ENCODE measurements at places on chromosomes 5 and 9.

DNA sequence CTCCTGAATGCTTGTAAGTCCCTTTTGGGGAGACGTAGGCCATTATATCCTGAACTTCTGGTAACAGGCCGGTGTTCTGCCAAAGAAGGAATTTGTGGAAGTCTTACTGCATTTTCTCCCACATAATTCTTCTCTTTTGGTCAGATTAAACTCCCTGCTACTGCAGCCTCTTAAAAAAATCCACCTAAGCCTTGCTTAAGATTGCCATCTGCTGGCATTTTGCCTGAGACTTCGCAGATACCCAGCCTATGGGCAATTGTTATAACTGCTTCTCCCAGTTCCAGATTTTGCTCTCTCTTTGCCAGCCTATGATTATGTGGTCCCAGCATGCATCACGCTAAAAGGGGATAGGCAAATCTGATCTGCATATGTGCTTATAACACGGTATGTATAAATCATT, 391.6 kb upstream of the CHD1 start:
- DNase-seq: no peak

- no peak for DNase-seq
Observed at GRCh38 chr5:5586721-5587120, 164.2 kb downstream of the ICE1 start.

GRCh38 chr9:83070261-83070660, 7.3 kb upstream of the RASEF start:
- DNase-seq: no peak

DNA sequence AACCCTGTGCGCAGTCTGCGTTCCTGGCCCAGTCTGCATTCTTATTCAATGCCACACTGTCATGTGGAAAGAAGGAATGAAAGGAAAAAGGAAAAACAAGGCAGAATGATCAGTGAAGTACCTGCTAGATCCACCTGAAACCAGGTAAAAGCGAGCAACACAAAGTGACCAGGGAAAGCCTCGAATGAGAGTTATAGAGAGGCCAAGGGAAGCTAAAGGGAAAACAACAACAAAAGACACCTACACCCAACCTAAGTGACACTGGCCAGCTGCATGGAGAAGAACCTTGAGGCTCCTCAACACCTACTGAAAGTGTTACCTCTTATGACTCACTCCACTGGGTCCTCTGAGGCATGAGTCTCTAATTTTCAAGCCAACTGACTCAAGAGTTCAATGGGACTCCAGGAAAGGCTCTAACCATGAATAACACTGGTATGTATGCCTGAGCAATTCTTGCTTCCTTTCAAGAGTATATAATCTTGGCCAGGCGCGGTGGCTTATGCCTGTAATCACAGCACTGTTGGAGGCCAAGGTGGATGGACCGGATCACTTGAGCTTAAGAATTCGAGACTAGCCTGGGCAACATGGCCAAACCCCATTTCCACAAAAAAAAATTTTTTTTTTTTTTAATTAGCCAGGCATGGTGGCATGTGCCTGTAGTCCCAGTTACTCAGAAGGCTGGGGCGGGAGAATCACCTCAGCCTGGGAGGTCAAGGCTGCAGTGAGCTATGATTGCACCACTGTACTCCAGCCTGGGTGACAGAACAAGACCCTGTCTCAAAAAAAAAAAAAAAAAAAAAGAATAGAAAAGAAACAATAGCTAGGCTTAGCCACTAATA, 29.0 kb downstream of the MTMR12 start:
- no peak for DNase-seq

- DNase-seq: no peak
Observed at GRCh38 chr9:105975886-105976645, 281.7 kb downstream of the TMEM38B start.

DNA sequence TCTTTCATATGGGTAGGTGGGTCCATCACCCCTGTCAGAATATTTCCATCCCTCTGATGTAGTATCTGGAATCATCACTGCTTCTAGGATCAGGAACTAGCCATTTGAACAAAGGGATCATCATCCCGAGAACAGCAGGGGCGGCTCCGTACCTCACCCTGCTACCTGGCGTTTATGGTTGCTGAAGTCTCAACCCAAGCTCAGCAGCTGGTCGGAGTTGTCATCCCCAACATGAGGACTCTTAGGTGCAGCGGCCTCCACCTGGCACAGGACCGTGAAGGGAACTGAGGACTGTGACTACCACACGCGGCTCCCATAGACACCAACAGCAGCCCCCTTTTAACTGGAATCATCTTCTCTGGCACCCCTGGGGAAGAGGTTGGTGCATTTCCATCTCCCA, 35.1 kb downstream of the ROR2 start:
- DNase-seq: no peak

DNA sequence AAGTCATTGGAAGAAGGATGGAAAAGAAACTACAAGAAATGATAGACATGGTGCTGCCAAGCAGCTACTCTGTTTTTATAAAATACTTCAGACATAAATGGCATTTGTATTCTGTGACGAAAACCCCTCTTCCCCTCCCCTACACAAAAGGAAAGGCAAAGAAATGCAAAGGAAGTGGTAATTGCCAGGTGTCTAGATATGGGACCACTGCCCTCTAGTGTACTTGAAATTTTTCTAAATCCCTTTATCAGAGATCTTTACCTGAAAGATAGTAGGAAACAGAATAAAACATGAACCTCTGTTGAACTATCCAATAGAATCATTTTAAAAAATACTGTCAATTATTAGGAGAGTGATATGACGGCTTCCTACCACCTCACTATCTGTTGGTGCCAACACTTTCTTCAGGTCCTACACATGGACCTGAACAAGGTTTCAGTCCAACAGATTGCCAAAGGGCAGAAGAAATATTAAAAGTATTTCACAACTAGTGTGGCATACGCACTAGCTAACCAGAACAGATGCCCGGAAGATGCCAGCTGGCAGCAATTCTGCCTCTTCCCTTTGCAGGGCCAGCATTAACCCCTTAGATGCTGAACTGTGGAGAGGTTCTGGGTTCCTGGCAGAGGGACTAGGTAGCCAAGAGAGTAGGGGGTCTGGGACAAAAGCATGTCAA, 104.1 kb downstream of the TSSK1B start:
- DNase-seq: no peak

- no peak for DNase-seq
Observed at GRCh38 chr5:32932241-32932935, 221.3 kb downstream of the NPR3 start.

DNA sequence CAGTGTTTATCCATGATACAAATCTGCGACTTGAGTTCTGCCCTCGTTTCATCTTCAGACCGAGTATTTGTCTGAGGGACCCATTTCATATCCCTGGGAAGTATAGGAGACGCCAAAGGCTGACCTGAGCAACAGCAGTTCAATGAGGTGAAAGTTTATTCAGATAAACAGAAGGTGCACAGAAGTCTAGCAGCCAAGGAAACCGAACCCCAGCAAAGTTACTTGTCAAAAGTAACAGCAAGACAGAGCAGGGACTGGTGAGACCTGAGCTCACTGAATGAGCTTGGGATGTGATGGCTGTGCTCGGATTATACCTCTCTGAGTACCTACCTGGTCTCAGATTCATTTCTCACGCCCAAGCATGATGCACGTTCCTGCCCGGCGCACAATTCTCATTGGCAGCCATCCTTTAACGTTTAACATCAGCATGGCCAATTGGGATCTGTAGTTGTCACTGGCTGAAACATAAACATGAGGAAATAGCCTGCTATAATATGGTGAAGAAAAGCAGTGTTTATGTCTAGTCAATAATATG, 599 bp downstream of the LYRM7 start:
- DNase-seq: no peak

Measured in NCI-H2029 treated with DMSO at 0.1 percent for 48 hours (cell line).